CD4-positive, alpha-beta T cell treated with Interleukin-1 beta for 1 hour (primary cell): ENCODE measurements at places on chromosomes 7 and 10.
A peak's percentile ranks its signal among the peaks of the same experiment; 100 is the strongest.

- peak; percentile 68 for DNase-seq
Observed at GRCh38 chr7:6392712-6393666, 54.8 kb downstream of the DAGLB start.

DNA sequence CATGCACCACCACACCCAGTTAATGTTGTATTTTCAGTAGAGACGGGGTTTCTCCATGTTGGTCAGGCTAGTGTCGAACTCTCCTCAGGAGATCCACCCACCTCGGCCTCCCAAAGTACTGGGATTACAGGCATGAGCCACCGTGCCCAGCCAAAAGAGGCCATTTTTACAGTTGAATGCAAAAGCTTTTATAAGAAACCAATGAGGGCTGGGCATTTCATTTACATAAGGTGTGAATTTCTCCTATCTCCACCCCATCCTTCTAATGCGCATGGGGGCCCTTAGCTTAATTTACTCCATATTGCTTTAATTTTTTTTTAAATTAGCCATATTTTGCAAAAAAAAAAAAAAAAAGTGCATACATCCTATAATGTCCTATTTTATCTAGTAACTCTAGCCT lies 25.1 kb upstream of the EIF4H start:
- DNase-seq: no peak

DNA sequence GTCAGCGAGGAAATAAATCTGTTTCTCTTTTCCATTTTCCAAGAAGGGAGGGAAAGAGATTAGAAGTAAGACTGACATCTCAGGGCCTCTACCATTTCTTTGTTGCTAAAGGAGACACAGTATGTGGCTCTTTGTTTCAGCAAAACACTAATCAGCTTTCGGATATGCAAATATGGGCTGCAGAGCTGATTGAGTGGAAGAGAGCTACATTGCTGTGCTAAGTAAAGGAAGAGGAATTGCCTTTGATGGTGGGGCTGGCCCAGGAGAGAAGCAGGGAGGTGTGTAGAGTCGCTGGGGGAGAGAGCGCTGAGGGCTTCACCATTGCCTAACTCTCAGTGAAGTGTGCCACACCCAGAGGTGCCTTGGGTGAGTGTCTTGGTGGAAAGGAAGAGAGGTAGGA lies 284.8 kb downstream of the SDK1 start:
- no peak for DNase-seq

DNA sequence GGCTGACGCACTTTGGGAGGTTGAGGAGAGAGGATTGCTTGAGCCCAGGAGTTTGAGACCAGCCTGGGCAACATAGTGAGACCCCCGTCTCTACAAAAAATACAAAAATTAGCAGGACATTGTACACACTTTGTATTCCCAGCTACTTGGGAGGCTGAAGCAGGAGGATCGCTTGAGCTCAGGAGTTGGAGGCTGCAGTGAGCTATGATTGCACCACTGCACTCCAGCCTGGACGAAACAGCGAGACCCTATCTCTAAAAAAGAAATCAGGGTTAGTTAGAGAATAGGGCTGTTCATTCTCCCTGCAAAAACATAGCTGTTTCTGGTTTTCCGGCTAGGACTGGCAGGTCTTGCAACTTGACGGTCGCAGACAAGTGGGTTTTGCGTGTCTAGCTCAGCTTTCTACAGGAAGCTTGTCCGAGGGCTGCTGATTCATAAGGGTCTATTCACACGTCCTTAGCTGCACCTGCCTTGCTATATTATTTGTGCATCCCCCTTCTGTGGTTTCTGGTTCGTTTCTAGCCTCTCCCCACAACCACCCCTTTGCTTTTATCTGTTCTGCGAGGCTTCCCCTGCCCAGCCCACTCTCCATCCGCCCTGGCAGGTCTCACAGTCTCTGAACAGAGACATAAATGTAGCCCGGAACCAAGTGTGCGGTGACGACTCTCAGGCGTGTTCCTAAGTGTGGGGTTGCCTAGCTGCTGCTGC lies 10.7 kb downstream of the AMZ1 start:
- DNase-seq: peak; percentile 62

DNA sequence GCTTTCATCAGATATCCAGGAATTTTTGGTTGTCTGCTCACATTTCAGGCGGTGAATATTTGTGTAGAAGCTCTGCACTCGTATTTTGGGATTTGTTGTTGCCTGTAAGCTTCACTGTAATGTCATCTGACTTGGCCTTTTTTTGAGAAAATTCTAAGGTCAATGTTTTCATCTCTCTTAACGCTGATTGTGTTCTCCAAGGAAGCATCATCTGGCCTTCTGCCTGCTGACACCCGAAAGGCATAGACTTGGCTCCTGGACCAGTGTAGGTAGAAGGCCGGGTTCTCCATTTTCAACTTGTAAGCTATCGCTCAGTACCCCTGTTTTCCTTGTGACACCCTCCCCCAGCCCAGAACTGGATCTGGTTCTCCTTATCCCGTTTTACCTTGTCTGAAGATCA lies 44.2 kb downstream of the SLC13A1 start:
- no peak for DNase-seq

DNA sequence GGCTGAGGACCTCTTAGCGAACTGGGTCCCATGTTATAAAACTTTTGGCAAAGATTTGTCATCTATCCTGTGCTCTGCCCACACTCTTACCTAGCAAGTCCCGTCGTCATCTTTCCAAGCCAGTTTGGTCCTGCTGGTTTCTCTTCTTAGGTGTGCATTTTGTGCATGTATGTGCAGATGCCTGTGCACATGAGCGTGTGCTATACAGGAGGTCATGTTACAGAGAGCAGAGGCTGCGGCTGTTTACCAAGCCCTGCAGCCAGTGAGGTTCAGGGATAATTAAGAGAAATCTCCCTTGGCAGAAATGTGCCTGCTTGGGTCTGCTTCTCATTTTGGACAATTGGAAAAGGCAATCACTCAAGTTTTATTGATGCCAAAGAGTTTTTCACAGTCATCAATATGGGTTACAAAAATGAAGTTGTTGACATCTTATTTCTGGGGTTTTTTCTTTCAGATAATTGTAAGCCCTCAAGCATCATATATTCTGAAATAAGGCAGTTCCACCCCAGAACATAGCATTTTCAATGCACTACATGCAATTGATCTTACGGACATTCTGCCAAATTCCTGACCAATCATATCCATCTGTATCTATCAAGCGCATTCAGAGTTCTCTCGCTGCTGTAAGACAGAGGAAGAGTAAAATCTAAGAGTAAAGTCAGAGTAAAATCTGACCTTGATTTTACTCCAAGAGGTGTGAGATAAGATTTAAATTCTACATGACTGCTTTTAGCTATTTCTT lies 361.4 kb upstream of the ZNF32 start:
- no peak for DNase-seq
